Dorsolateral prefrontal cortex (tissue), 122 donors: ENCODE measurements at places on chromosomes 2 and 18.

DNA sequence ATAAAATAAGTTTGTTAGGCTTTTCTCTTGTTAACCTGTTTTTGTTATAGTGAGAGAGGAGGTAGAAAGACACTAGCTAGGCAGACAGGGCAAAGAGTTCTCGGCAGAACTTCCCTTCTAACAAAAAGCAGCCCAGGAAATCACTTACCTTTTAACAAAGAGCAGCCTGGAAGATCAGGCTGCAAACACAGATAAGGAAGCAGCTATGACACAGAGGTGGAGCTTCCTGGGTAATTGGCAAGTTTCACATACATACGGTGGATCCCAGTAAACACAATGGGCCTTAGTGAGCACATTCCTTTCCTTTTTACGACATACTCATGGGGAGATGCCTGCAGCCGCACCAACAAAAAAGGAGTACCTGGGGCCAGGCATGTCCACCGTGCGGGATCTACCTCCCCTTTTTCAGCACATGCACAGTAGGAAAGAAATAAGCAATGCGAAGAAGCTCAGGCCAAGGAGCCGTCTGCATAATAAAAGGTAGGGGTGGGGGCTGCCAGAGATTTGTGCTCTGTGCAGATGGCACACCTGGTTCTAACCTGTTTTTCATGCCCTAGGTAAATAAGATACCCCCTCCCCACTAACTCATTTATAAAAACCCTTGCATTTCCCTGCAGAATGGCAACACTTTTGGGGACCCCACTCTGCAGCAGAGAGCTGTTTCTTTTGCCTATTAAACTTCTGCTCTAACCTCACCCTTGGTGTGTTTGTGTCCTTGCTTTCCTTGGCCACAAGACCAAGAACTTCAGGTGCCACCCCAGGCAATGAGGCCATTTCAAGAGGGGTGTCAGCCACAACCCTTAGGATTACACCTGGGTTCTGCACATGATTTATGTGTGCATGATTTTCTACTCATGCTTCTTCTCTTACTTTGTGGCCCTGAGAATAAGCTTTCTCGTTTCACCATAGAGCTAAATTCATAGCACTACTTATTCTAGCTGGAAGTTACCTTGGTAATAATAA, 26.5 kb downstream of the MDH1 start:
- no peak for DNase-seq

- no peak for DNase-seq
Observed at GRCh38 chr2:184879671-184880070, 281.3 kb downstream of the ZNF804A start.

GRCh38 chr2:72926368-72926767, 9.0 kb downstream of the EMX1 start:
- no peak for DNase-seq

GRCh38 chr2:239466061-239466754, 65.4 kb upstream of the HDAC4 start:
- DNase-seq = no peak

DNA sequence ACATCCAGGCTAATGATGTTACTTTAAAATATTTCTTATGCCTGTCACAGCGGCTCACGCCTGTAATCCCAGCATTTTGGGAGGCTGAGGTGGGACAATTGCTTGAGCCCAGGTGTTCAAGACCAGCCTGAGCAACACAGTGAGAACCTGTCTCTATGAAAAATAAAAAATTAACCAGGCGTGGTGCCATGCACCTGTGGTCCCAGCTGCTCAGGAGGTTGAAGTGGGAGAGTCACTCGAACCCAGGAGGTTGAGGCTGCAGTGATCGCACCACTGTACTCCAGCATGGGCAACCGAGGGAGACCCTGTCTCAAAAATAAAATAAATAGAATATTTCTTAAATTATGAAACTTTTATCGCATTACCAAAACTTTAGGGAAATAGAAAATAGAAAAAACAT, 28.1 kb upstream of the ACTR3 start:
- DNase-seq = no peak

DNA sequence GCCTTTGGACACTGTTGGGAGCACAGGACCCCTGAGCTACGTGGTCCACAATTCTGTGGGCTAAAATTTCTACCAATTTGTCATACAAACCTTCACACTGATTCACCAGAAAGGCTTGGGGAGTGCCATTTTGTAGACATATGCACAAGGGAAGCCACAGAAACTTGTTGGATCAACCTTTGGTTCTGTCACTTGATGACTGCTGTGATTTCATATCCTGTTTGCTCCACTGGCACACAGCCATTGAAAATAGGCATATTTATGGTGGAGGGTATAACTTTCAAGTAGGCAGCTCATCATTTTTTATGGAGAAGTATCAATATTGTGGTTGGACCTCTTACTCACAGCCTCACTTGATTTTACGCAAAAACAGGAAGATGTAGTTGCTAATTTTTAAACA, 10.5 kb downstream of the NAPG start:
- DNase-seq = no peak

DNA sequence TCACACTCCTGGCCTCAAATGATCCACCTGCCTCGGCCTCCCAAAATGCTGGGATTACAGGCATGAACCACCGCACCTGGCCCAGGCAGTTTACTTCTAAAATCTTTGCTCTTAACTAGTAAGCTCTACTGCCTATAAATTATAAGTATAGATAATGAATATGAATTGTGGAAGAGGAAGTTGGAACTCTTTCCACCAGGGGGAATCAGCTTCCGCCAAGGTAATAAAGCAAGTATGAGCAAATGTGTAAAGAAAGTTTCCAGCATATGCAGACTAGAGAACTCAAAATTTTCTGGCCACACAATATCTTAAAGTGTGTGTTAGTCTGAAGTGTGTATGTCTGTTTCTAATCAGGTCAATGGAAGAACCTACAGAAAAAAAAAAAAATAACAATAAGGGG, 68.1 kb downstream of the RMDN2 start:
- no peak for DNase-seq

GRCh38 chr2:205270689-205271088, 411.6 kb upstream of the NRP2 start:
- DNase-seq = no peak

- no peak for DNase-seq
Observed at GRCh38 chr2:207403950-207404349, 125.8 kb upstream of the CREB1 start.

DNA sequence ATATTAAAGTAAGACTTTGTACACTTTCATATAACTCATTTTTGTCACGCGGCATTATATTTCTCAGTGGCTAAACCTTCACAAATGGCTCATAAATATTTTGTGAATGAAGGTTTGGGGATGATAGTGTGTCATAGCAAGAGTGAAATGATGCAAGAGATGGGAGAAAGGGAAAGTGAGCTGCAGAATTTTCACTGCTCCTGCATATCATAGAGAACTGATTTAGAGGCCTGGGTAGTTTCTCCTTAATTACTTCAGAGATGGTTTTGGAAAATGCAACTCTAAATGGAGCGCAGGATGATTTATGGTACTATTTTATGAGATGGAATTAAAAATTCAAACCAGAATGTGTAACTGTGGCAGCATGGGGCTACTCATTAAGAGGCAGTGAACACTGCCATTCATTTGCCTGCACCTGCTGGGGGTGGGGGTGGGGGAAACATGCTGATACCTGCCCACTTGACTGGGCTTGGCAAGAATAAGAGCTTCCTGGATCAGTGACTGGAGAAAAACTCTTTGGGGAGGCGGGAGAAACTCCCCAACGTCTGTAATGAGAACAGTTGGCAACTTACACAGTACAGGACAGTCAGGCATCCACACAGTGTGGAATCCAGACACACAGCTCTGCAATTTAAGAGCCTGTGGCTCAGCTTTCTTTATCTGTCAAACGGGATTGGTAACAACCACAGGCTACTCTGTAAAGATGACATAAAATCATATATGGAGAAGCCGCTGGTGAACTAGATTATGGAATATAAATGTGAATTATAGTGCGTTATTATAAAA, 941.9 kb downstream of the SLC4A3 start:
- DNase-seq = no peak

- DNase-seq = peak; percentile 73
Observed at GRCh38 chr2:10832203-10832936, 19.8 kb upstream of the PDIA6 start.
